Peyer's patch (tissue), 4 donors: ENCODE measurements at places on chromosomes 6 and 20. TPM values are rescaled to one million over a fixed set of nuclear protein-coding genes. Genes with fewer than 3 reads are reported as not detected.

GRCh38 chr6:7260291-7261031 is 52.5 kb downstream of the SSR1 start:
- H3K27me3 ChIP-seq: no peaks in the 10 kb centered on the region
- H3K4me1 ChIP-seq: peaks cover 12% of the 10 kb centered on the region
- no peaks in the 10 kb centered on the region for H3K36me3 ChIP-seq
- no peak for DNase-seq
- peak overlapping the region; percentile 59 for H3K27ac ChIP-seq

DOK5 gene
- total RNA-seq: not detected

GRCh38 chr20:33850159-33850558 is 39.0 kb downstream of the CHMP4B start:
- DNase-seq: no peak
- H3K27me3 ChIP-seq: no peaks in the 10 kb centered on the region
- peaks cover 10% of the 10 kb centered on the region for H3K4me1 ChIP-seq
- no peak overlapping the region for H3K27ac ChIP-seq
- H3K4me3 ChIP-seq: no peak overlapping the region
- H3K36me3 ChIP-seq: no peaks in the 10 kb centered on the region

GRCh38 chr6:156423829-156424228 is 353.3 kb upstream of the ARID1B start:
- no peaks in the 10 kb centered on the region for H3K36me3 ChIP-seq
- no peak overlapping the region for H3K27ac ChIP-seq
- no peak for DNase-seq
- H3K4me1 ChIP-seq: no peaks in the 10 kb centered on the region

DNA sequence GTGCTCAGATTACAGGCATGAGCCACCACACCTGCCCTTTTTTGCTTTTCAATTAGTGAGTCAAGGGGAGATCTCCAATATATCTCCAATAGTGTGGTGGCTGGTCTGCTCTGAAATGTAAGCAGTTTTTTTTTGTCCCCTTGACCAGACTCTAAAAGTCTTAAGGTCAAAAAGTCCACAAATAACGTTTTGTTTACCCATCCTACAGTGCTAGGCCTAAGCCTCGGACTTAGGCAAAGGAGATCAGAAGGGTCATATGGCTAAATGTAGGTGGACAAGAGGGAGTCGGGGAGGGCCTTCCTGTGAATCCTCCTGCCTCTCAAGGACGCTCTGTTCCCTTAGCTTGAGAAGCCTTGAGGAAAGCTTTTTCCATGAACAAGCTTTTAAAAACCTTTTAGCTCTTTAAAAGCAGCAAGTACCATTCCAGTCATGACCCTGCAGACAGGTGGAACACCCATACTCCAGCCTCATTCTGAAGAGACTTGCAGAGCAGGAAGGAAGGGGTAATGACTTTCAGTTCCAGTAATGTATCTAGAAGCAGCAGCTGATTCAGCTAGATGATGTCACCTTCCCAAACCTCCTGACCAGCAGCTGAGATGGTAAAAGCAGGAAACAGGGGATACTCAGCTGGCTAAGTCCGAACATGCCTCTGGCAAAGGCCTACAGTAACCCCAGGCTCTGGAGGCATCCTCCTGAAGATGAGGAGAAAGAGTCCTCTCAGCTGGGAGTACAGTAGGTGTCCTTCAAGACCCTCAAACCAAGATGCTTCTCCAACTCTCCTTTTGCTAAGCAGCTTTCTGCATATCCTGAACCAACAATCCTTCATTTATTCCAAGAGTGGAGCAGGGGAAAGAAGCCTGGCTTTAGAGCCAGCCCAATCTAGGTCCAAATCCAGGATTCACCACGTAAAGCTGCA is 23.6 kb downstream of the BCL2L1 start:
- no peak overlapping the region for H3K4me3 ChIP-seq
- no peaks in the 10 kb centered on the region for H3K27me3 ChIP-seq
- DNase-seq: peak; percentile 35
- H3K4me1 ChIP-seq: peaks cover 13% of the 10 kb centered on the region

- no peak overlapping the region for H3K27ac ChIP-seq
- no peak overlapping the region for H3K4me3 ChIP-seq
- no peaks in the 10 kb centered on the region for H3K36me3 ChIP-seq
Observed at GRCh38 chr20:16599257-16599656, 26.0 kb upstream of the KIF16B start.

TMEM74B gene
- total RNA-seq: 11.6 TPM

- no peaks in the 10 kb centered on the region for H3K4me1 ChIP-seq
- no peaks in the 10 kb centered on the region for H3K36me3 ChIP-seq
- DNase-seq: no peak
- peak overlapping the region; percentile 53 for H3K27ac ChIP-seq
- H3K4me3 ChIP-seq: no peak overlapping the region
Observed at GRCh38 chr6:108594640-108595039, 33.9 kb downstream of the FOXO3 start.

FAM209B gene
- not detected for total RNA-seq

DNA sequence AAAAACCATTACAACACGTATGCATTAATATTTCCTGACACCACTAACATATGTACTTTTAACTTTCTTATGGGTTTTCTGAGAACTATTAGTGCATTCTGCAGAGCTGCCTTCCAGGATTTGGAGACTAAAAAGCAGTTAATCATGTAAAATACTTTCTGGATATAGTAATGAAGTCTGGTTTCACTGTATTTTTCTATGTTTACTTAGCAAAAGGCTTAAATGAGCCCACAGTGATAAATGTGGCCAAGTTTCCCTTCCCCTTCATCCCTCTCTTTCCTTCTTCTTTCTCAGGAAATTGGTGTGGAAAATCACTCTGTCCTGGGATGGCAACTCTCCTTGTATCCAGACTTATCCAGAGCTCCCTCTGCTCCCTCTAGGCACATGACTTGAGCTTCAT is 29.7 kb upstream of the ENPP1 start:
- H3K36me3 ChIP-seq: no peaks in the 10 kb centered on the region
- no peak overlapping the region for H3K27ac ChIP-seq
- H3K4me1 ChIP-seq: no peaks in the 10 kb centered on the region
- no peaks in the 10 kb centered on the region for H3K27me3 ChIP-seq
- H3K4me3 ChIP-seq: no peak overlapping the region

DNA sequence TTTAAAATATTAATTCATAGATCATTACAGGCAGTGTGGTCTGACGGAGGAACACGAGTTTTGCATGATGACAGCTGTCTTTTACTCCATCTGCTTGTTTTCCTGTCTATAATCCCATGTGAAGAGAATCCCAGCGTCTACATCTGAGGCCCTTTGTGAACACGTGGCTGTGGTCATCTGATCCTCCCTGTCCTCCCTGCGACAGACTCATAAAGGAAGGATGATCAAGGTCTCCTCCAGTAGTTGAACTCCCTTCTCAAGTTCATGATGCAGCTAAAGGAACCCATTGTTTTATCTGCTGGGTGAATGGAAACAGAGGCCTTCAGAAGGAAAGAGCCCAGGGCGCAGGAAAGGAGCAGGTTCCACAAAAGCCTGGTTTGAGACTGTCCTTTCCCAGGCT is 435.8 kb upstream of the JARID2 start:
- H3K4me1 ChIP-seq: no peaks in the 10 kb centered on the region
- H3K4me3 ChIP-seq: no peak overlapping the region
- H3K36me3 ChIP-seq: no peaks in the 10 kb centered on the region
- no peak overlapping the region for H3K27ac ChIP-seq
- no peaks in the 10 kb centered on the region for H3K27me3 ChIP-seq

DNA sequence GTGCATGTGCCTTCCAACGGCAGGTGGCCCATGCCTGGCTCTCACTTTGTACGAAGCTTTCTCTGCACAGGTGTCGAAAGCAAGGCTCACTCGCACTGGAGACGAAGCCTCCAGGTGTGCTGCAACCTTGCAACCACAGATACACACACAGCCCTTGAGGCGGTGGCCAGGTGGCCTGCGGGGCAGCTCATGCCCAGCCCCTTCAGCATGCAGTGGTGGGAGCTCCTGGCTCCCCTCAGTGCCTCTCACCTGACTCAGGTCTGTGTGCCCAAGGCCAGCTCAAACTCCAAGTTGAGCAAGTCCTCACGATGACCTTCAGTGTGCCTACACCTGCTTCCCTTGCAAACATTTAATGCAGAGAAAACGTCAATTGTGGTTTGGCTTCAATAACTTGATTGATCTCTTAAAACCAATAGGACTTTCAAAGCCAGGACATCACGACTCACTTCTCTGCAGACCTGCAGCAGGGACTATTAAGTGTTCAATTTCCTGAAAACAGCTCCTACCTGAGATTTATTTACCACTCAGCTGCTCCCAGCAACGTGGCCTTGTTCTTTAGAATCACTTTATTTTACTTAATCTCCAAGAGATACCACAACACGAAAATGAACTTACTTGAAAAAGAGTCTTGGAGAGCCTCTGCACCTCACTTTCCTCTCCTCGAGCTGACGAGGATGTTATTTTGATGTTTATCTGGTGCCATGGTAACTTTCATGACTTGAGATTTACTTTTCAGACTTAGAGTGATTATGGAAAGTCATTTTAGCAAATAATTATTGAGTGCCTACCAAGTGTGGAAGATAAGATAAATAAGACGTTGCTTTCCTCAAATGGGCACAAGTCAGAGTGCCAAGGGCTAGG is 86.3 kb downstream of the SLC22A23 start:
- no peak overlapping the region for H3K4me3 ChIP-seq
- no peaks in the 10 kb centered on the region for H3K4me1 ChIP-seq
- no peaks in the 10 kb centered on the region for H3K36me3 ChIP-seq
- H3K27me3 ChIP-seq: no peaks in the 10 kb centered on the region

DNA sequence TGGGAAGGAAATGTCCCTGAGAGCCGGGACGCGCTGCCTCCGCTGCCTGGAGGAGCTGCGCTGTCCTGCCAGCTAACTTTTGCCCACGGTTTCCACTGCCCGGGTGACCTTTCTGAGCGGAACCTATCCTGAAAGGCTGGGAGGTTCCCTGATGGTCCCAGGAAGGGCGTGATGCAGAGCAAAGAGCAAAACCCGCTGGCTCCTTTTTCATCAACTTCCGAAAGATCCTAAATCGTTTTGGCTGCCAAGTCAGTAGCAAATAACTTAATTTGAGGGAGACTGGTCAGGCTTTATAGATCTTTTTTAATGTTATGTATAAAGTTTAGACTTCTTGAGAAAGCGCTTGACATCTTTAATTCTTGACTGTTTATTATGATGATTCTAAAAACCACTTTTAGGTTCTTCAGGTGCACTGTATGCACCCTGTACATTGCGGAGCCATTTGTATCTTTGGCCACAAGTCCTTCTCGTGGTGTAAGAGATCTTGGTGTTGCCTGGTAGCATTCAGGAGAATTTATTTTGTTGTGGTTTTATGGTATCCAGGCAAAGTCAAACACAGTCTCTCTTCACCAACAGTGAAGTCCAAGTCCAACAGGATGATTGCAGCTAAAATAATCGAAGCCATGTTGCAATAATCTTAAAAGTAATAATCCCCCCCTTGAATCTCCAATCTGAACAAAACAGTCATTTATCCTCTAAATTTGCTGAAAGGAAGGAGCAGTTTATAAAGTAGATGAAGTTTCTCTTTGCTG is at the start of gene SYNE1:
Gene SYNE1, minus strand, starts transcription at position 67 of the 752 bp plus-strand sequence. CDS start 9,031 bp downstream, outside the sequence.
- H3K27me3 ChIP-seq: no peaks in the 10 kb centered on the region
- DNase-seq: no peak
- H3K4me1 ChIP-seq: peaks cover 12% of the 10 kb centered on the region
- H3K4me3 ChIP-seq: peak within 1 kb of the TSS; percentile 53
- no peaks in the 10 kb centered on the region for H3K36me3 ChIP-seq

FOXF2 gene
- 4.0 TPM for total RNA-seq

DNA sequence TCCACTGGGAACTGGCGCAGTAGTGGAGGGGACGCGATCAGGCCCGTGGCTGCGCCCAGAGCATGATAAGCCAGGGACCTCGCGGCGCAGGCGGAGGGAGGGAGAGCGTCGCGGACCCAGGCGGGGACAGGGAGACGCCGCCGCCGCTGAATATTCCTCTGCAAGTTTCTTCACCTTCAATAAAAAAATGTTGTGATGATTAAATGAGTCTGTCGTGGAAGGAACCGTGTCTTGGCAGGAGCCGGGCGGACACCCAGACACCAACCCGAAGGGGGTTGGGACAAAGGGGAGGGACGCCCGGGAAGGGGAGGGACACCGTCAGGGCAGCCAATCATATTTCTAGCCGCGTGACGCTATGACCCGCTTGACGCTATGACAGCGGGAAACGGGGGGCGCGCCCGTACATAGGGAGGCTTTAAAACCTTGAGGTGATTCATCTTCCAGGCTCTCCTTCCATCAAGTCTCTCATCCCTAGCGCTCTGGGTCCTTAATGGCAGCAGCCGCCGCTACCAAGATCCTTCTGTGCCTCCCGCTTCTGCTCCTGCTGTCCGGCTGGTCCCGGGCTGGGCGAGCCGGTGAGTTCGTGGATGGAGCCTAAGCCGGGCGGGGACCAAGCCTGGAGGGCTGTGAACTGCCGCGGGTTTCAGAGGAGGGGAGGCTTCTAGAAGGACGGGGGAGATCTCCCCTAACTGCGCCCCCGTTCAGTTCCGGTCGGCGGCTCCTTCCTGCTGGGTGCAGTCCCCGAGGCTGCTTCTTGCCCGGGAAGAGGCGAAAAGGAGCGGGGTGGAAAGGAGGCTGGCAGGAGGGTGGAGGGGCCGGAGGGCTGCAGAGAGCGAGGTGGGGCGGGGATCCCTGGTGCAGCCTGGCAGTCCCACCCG is at the start of gene ULBP2:
Gene ULBP2, plus strand, starts transcription at position 432 of the 878 bp plus-strand sequence. Its CDS starts 59 bp downstream, at position 491.
- H3K4me3 ChIP-seq: peak within 1 kb of the TSS; percentile 31
- H3K36me3 ChIP-seq: no peaks in the 10 kb centered on the region
- H3K4me1 ChIP-seq: peaks cover 26% of the 10 kb centered on the region
- peaks cover 24% of the 10 kb centered on the region for H3K27me3 ChIP-seq
- no peak within 1 kb of the TSS for H3K27ac ChIP-seq

DNA sequence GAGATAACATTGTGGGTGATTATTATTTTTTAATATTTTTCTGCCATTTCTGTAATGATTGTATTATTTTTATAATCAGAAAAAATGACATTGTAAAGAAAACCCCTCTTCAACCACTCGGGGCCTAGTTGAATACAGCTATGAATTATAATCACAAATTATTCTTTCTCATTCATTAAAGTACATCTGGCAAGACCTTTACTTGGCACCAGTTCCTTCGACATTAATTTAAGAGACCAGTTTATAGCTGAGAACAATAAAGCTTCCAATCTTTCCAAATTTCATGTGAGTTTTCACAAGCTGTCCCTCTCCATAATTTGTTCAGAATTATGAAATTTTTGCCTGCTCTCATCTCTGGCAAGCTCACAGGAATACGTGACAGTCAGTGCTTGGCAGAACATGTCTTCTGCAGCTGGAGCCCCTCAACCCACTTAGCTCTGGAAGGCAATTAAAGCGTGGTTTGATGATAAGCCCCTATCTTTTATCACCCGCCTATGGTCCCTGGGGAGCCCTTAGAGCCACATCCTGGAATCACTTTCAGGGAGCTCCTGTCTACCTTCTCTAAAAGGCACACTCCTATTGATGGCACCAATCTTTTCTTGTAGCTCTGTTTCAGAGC is 237.2 kb upstream of the PRND start:
- H3K27me3 ChIP-seq: no peaks in the 10 kb centered on the region
- H3K36me3 ChIP-seq: no peaks in the 10 kb centered on the region
- no peak overlapping the region for H3K4me3 ChIP-seq
- no peak for DNase-seq
- no peaks in the 10 kb centered on the region for H3K4me1 ChIP-seq
- H3K27ac ChIP-seq: no peak overlapping the region

- no peaks in the 10 kb centered on the region for H3K36me3 ChIP-seq
- no peak overlapping the region for H3K4me3 ChIP-seq
- DNase-seq: no peak
- no peak overlapping the region for H3K27ac ChIP-seq
- H3K4me1 ChIP-seq: no peaks in the 10 kb centered on the region
- no peaks in the 10 kb centered on the region for H3K27me3 ChIP-seq
Observed at GRCh38 chr6:132382630-132383175, 18.6 kb downstream of the MOXD1 start.

MCM3 gene
- 31.8 TPM for total RNA-seq

GRCh38 chr6:133463790-133464189 is 222.6 kb downstream of the EYA4 start:
- no peaks in the 10 kb centered on the region for H3K36me3 ChIP-seq
- no peaks in the 10 kb centered on the region for H3K4me1 ChIP-seq
- no peaks in the 10 kb centered on the region for H3K27me3 ChIP-seq
- H3K27ac ChIP-seq: no peak overlapping the region
- no peak for DNase-seq
- H3K4me3 ChIP-seq: no peak overlapping the region

NRSN1 gene
- total RNA-seq: not detected
